Stimulated activated CD8-positive, alpha-beta memory T cell treated with anti-CD3 and anti-CD28 coated beads, Interleukin-7, amount 100 ng/mL, for 1 hour (primary cell): ENCODE measurements at places on chromosomes 7 and 10.

GRCh38 chr10:86046845-86047460 lies 319.6 kb downstream of the GRID1 start:
- no peak for DNase-seq

- DNase-seq, result no peak
Measured at GRCh38 chr7:87021285-87021684, 38.2 kb downstream of the ELAPOR2 start.

DNA sequence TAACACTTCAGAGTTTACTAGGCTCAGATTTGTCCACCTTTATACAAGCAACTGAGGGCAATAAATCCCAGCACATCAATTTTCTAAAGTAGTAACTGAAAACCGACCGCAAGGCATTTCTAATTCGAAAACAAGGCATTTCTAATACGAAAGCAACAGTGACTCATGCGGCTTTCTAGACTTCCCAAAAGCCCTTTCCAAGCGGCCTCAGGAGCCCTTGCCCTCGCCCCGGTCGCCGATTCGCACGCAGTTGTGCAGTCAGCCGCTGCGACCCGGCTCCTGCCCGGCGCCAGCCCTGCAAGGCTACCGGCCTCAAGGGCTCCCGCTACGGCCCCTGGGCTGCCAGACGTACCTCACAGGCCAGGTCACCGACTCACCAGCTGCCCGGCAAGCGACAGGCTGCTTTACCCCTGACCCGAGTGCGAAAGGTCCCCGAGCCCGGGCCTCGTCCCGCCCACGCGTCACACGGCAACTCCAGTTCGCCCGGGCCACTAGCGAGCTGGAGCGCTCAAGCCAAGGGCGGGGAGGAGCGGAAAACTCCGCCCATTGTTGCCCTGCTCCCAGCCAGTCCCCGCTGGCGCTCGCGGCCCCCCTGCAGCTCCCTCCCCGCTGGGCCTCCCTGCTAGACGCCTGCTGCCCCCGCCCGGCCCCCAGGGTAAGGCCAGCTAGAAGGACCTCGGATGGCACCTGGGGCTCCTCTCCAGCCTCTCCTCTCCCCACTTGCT lies 7.3 kb downstream of the NCOA4 start:
- peak; percentile 52 for DNase-seq

DNA sequence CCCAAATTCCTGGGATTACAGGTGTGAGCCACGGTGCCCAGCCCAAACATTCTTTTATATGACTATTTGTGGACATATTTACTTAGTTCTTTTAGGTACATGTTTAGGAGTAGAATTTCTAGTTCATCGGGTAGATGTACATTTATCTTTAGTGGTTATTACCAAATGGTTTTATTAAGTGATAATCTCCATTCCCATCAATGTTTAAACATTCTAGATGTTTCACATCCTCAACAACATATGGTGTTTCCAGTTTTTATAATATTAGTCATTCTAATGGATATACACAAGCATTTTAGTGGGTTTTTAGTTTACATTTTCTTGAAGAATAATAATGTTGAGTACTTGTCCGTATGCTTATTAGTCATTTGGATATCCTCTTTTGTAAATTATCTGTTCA lies 131.7 kb downstream of the RTKN2 start:
- no peak for DNase-seq

GRCh38 chr7:129530795-129531391 lies 28.6 kb downstream of the SMKR1 start:
- no peak for DNase-seq

- no peak for DNase-seq
Measured at GRCh38 chr7:40232242-40232893, 97.6 kb downstream of the SUGCT start.

DNA sequence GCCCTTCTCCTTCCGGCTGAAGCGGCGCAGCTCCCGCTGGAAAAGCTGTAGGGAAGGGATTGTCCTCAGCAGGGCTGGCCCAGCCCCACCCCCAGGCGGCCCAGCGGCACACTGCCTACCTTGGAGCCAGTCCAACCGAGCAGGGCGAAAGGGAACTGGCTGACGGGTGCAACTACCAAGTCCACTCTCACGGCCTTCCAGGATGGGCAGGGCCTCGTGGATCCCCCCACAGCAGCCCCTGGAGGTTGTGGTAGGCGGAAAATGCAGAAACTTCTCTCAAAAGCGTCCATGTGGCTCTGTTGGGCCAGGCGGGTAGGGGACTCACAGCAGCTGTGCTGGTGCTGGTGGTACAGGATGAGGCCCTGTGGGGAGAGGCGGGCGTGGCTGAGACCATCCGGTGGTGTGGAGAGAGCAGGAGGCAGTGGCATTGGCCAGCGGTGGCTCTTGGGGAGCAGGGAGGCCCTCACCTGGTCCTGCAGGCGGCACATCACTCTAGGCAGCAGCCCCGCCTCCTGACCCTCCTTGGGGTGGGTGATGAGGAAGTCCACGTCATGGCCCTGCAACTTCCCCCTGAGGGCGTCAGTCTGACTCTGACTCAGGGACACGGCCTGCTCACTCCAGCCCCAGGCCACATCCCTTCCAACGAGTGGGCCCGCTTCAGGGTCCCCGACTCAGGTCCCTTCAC lies 8.4 kb upstream of the PGAM2 start:
- peak; percentile 49 for DNase-seq

- no peak for DNase-seq
Measured at GRCh38 chr10:120426306-120426705, 30.7 kb upstream of the PLPP4 start.

GRCh38 chr7:77536017-77536412 lies 1.1 kb upstream of the PTPN12 start:
- no peak for DNase-seq

DNA sequence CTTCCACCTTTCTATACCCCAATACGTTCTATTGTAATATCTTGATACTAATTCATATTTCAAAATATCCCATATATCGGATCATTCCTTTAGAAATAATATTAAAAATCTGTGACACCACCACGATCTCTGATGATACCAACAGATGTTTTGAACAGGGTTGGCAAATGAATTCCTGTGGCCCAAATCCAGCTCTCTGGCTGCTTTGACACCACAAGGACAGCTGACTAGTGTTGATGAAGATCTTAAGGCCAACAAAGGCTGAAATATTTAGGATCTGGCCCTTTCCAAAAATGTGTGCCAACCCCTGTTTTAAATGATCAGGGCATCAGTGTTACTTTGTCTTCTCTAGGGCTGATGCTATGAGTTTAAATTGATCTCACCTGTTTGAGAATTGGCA lies 380.7 kb upstream of the PFKP start:
- no peak for DNase-seq
